ENCODE measurements at places on chromosomes 16 and 17.

DNA sequence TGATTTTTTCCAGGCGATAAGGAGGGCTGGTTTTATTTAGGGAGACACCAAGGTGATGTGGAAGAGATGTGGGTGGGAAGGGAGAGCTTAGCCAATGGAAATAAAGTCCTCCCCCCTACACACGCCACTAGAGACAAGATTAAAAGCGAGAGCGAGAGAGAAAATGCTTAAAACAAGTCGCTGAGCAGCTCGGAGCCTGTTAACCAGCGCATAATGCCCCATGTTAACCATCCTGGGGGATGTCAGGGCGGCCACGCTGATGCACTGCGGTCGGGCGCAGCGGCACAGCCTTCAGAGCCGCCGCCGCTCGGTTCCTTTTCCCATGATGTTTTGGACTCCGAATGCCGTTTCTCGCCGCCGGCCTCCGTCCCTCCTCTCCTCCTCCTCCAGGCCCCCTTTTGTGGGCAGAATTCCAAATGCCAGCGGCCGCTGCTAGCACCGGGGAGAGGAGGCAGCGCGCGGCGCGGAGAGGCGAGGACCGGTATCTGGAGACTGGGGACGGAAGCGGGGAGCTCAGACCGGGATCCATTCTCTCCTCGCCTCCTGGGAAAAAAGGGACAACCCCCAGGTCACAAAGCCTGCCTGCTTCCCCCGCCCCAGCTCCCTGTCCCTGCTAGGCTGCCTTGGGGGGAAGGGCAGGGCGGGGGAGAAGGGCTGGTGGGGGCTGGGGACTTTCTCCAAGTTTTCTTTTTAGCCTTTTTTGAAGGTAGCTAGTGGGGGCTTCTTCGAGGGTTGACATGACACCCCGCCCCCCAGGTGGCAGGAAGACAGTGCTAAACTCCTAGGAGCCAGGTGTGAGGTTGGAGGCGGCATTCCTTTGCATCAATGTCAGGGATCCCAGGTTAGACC, 98.1 kb upstream of the CCL2 start:
- DNase-seq: no peak

- DNase-seq: no peak
Measured at GRCh38 chr16:49462362-49462988, 88.9 kb downstream of the C16orf78 start.

GRCh38 chr16:78931678-78932077, 668.9 kb downstream of the MAF start:
- DNase-seq: no peak

DNA sequence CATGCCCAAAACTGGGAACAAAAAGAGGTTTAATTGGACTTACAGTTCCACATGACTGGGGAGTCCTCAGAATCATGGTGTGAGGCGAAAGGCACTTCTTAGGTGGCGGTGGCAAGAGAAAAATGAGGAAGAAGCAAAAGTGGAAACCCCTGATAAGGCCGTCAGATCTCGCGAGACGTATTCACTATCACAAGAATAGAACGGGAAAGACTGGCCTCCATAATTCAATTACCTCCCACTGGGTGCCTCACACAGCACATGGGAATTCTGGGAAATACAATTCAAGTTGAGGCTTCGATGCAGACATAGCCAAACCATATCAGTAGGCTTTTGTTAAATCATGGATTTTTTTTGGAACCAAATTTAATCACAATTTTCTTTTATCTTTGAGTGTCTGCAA, 24.4 kb downstream of the RBL2 start:
- no peak for DNase-seq

DNA sequence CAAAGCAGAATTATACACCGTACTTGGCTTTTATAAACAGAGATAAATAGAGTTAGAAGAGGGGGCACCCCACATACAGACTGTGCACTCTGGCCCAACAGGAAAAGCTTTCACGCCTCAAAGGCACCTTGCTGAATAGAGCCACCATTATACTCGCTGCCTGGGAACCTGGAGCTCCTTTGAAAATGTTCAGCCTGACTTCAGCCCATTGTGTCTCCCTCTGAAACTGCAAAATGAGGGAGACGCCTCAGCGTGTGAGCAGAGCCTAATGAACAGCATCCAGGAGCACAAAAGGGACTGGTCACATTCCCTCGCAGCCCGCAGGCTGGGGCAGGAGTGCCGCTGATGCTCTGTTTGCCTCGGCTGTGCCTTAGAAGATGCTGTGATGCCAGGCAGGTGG, 46.3 kb downstream of the ABCC12 start:
- no peak for DNase-seq

DNA sequence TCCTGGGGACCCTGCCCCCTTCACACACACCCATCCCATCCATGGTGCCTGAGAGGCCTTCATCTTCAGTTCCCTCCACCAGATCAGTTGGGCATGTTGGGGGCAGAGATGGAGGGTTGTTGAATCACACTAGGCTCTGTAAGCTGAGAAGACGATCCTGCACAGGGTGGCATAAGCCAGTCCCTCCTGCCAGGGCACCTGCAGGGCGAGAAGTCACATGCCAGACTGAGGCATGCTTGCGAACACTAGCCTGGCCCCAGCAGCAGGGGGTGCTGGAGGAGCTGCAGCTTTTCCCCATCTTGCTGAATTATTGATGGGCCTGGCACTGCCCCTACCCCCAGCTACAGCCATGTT, 6.1 kb upstream of the TBX2 start:
- no peak for DNase-seq

DNA sequence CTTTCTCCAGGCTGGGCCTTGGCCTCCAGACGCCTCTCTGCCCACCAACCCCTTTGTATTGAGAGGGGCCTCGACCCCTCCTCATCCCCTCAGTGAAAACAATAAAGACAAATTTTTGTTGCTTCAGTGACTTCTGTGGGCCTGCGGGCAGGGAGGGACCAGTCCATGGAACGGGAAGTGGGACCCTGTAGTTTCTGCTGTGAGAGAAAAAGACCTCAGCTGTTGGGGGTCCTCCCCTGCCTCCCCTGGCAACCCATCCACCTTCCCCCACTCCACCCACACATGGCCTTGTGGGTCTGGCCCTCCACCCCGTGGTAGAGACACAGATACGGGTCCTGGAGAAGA, 3.5 kb downstream of the PPY start:
- no peak for DNase-seq

DNA sequence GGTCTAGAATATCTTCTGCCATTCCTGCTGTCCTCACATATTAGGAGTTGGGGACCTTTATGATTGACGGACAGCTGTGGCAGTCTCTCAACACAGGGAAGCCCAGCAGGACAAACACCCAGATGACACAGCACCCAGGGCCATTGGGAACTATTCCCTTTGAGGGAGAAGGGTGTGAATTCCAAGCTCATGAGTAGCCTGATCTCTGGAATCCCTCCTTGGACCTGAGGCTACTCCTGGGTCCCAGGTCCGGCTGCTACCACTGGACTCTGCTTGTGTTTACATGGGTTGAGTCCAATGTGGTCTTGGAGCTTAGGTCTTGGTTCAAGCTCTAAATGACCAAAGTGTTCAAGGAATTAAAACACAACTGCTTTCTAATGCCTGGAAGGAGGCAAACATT, 78.9 kb downstream of the SLC6A2 start:
- DNase-seq: no peak

GRCh38 chr17:35214192-35214591, 20.0 kb upstream of the SLC35G3 start:
- no peak for DNase-seq
